Activated naive CD4-positive, alpha-beta T cell treated with Interleukin-2 at 50 U/mL for 16 hours (primary cell): ENCODE measurements at places on chromosomes 11 and 22.

DNA sequence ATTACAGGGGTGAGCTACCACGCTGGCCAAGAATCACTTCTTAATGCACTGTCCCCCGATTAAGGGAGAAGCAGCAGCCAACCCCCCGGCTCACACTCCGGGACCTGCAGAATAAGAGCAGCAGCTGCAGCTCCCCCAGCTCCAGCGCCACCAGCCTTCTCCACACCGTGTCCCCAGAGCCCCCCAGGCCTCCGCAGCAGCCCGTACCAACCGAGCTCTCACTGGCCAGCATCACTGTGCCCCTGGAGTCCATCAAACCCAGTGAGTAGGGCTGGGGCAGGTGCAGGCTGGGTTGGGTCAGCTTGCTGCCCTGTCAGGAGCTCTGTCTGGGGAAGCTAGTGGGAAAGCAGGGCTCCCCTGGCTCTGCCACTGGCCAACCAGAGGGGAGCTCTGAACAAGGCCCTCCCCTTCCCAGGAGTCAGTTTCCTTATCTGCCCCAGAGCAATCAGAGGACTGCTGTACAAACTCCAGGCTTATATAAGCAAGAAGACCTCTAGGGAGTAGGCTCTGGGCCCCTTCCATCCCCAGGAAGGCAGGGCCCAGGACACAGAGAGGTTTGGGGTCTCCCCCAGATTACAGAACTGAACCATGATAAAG lies 8.5 kb upstream of the SH3BP1 start:
- DNase-seq, result no peak

GRCh38 chr22:48886604-48887393 lies 940.9 kb downstream of the BRD1 start:
- no peak for DNase-seq

DNA sequence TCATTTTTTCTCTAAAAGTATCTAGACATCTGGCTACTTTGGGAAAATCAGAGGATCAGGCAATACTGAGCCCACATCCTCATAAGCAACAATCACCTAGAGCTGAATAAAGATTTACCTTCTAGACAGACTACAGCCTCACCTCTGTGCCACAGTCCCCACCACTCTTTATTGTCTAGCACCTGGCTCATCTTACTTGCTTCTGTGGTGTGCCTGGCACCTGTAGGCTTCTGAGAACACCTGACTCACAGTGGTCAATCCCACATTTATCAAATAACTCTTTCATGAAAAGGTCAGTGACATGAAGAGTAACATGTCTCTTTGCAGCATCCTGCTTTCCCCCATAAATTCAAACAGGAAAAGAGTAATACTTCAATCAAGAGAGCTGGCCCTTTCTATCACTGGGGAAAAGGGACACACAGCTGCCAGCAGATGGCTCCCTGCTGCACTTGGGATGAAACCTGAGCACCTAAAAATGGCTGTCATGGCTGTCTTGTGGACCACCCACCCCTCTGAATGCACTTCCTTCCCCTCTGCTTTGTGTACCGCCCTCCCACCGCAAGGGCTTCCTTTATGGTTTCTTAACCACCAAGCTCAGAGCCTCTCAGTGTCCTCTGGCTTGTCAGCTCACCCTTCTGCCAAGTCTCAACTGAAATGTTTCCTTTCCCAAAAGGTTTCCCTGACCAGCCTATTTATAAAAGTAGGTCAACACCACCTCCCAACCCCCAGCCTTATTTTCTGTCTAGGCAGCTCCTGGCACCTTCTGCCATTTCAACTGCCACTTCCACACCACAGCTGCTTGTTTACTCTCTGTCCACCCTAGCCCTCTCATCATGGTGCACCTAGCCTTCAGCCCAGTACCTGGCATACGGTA lies 9.3 kb downstream of the TFIP11 start:
- DNase-seq, result peak; percentile 48

- DNase-seq, result no peak
These were observed 89.6 kb upstream of the RAB1B start for GRCh38 chr11:66178871-66179270.

DNA sequence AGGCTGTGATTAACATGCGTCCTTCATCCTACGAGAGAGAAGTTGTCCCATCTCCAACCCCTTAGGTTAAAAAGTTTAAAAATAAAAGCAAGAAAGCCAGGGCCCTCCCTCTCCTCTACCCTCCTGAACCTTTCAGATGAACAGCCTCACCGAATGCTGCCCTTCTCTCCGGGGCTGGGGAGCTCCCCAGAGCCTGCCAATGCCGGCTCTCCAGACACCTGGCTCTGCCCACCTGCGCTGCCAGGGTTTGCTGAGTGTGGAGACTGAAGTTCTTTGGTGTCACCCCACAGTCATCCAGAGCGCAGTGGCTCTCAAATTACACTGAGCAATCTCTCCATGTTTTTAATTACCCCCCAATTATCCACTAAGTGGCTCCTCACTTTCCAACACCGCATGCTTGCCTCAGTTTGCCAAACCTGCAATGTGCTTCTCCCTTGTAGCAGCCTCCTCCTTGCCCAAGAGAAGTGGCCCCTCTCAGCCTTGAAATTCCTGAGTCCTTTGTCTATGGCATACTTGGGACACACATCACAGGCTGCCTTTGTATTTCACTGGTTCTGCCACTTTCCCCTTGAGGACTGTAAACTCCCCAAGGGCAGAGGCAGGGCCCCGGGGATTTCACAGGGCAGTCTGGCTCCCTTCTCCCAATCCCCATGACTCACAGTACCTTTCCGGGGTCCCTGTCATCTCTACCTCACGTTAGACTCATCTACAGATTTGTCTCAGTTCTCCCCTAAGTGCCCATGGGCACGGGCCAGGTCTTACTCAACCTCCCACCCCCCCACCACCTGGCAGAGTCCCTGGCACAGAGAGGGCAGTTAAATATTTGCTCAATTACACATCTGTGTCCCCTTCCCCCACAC lies 2.0 kb downstream of the MYH9 start:
- DNase-seq, result peak; percentile 67

GRCh38 chr11:18472587-18472986 lies 16.9 kb downstream of the LDHAL6A start:
- no peak for DNase-seq

DNA sequence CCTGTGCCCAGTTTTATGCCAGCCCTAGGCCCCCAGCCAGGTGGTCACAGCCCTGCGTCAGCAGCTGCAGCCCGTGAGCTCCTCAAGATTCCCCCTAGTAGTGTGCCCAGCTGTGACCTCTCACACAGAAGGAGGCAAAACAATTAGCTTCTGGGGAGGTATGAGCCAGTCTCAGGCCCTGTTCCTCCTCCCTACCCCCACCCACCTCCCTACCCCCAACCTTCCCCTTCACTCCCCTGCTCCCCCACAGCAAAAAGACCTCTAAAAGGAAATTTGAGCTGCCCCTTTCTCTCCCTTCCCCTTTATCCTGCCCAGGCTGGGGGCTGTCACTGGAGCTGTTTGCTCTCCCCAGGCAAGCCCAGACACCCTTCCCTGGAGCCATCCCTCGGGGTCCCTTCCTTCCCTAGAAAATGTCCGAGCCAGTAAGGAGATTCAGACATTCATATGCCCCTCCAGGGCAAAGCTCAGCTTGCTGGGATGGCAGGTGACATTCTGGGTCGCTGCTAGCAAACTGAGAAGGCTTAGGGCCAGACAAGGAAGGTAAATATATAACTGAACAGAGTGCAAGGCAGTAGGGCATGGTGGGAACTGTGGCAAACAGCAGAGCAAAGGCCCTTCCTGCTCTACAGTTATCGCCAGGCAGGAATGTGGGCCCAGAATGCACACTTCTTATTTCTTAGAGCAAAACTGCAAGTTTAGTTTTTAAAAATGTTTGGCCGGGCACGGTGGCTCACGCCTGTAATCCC lies 300.2 kb downstream of the MN1 start:
- DNase-seq, result no peak
